ENCODE measurements at places on chromosomes 2 and 18.

DNA sequence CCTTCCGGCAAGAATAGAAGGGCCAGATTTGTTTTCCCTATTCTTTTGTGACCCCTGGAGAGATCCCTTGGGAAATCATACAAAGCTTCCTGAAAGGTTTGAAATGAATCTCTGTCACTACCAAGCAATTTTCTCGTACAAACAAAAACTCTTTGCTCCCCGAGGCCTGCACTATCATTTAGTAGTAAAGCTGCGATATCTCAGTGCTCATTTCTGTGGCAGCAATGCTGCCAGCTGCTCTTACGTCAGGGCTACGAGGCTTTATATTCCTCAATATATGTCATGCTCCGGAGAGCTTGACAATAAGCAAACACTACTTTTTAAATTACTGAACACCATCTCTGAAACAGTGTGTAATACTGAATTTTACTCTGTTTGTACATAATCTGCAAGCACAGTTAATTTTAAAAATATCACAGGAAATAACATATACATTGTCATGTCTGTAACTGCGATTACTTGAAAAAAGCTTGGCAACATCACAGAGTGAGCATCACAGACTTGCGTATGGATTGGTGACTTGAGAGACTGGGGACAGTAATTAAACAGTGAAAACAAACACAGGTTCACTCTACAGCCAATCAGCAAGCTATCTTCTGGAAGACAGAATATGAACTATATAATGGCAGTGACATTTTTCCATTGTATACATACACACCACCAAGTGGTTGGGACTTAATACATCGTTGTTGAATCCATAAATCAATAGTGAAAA, 403.3 kb upstream of the NETO1 start:
- DNase-seq: no peak

- DNase-seq: no peak
These were observed 11.5 kb downstream of the EVX2 start for GRCh38 chr2:176072292-176072669.

DNA sequence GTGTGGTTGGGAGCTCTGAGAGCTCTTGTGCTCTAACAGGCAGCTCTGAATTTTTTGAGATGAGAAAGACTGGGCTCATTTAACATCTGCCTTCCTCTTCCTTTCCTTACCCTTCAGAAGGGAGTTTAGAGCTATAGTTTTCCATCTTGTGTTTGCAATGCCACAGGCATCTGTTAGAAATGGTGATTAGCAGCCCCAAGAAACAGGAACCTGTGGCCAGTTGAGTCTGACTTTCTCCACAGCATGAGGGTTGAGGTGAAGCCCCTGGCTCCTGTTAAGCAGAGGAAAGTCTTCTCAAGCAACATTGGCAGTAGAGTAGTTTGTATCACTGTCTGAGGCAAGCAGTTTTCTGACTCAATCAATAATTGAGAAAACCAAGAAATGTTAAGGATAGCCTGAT, 577.4 kb downstream of the ZEB2 start:
- no peak for DNase-seq

- DNase-seq: no peak
These were observed 172.7 kb upstream of the SERPINE2 start for GRCh38 chr2:224211791-224212190.

DNA sequence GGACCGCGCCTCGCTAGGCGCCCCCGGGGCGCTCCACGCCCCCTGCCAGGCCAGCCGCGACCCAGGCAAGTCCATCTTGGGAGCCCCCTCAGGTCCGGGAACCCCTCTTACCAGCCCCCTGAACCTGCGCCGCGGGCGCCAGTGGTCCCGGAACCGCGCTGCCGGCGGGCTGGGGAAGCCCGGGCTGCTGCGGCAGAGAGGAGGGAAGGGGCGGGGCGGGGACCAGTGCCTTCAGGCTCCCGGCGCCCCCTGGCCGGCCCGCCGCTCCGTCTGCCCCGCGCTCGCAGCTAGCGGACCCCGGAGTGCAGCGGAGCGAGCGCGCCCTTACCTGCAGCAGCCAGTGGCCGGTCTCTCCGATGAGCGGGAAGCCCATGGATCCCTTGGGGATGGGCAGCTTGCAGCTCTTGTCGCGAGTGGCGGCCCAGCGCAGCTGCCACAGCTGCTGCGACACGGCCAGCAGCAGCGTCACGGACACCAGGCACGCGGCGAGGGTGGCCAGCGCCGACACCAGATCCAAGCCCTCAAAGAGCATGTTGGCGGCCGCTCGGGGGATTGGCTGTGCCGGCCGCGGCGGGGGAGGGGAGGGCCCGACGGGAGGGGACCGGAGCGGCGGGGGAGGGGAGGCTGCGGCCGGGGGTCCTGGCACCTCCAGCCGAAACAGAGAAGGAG, at the start of gene CYP26B1:
Gene CYP26B1 (minus strand): TSS at position 560 of the 669 bp plus-strand sequence. CDS start 28 bp downstream, at position 532.
- DNase-seq: no peak

DNA sequence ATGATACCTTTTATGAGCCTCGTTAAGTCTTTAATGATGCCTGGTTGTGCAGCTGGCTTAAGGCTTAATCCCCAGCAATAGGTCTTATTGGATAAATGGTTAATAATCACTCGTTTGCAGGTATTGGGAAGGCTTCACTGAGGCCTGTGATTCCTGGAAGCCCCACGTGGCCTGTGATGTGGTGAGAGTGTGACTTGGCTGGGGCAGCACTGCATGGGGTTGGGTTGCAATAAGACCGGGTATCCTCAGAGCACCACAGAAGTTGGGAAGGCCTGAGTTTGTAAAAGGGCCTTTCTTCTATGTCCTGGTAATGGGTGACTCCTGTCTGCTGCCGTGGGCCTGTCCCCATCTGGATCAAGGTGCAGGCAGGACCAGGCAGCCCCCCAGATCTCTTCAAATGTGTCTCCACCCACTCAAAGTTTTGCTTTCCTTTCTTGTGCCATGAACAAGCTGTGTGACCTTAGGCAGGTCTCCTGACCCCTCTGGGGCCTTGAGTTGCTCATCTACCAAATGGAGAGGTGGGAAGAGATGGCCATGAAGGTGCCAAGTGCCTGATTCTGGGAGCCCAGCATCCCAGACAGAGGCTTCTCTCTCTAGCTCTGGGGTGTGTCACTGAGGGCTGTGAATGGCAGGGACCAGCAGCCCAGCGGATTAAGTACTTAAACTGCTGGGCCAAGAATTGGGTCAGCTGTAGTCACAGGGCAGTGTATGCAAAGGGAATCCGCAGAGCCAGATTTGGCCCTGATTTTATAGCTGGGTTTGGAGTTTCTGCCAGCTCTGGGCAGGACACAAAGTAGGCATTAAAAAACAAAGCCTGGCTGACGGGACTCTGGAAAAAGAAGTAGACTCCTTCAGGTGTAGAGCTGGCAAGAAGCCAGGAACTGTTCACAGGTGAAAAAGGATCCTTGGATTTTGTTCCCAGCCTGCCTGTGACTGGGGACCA, 24.4 kb downstream of the LBH start:
- no peak for DNase-seq

DNA sequence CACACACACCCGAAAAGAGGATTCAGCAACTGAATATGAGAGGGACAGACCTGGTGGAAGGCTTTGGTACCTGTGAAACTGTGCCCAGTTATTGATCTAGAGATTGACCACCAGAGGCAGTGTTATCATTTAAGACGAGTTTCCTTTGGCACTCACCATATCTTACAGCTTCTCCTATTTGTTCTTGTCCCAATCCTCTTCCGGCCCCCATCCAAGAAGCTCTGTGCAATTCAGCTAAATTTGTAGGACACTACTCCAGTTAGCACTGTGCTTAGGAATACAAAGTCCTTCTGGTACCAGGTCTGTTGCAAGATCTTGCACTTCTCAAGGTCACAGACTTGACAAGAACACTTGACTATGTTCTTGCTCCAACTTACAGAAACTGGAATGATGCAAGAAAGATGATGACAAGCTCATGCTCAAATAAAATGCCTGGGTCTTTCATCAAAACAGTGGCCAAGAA, 177.7 kb downstream of the TMEM247 start:
- DNase-seq: no peak

DNA sequence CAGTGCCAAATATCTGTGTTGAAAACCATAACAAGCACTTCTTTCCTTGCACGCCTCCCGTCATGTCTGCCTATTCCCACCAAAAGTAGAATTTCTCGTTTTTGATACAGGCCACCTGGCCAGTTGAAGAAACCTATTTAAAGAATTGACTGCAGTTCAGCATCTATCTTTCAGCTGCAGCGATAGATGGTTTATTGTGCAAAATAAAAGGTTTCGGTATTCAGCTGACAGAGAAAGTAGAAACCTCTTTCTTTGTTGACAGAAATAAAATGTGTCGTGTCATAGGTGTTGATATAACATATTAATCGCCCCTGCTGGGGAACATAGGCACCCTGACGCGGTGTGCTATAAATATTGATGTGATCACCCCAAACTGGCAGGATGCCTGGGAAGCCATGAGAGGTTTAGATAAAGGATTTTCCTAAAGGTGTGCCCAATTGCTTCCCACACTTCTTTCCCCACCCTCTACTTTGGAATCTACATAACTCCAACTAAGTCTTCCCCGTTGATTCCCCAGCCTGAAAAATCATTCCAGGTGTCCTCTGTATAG, 570.4 kb downstream of the CCDC85A start:
- DNase-seq: no peak

GRCh38 chr2:85938456-85938855, 49.7 kb upstream of the ST3GAL5 start:
- no peak for DNase-seq

GRCh38 chr2:78977661-78978145, 47.8 kb upstream of the REG3G start:
- no peak for DNase-seq

All from cerebellar nuclear complex (tissue), 1 donor.